ENCODE measurements at places on chromosomes 3 and 15.

GRCh38 chr3:130811557-130811956 lies 64.9 kb upstream of the PIK3R4 start:
- no peak for DNase-seq

- no peak for DNase-seq
Measured at GRCh38 chr15:95362306-95362705, 968.2 kb upstream of the NR2F2 start.

DNA sequence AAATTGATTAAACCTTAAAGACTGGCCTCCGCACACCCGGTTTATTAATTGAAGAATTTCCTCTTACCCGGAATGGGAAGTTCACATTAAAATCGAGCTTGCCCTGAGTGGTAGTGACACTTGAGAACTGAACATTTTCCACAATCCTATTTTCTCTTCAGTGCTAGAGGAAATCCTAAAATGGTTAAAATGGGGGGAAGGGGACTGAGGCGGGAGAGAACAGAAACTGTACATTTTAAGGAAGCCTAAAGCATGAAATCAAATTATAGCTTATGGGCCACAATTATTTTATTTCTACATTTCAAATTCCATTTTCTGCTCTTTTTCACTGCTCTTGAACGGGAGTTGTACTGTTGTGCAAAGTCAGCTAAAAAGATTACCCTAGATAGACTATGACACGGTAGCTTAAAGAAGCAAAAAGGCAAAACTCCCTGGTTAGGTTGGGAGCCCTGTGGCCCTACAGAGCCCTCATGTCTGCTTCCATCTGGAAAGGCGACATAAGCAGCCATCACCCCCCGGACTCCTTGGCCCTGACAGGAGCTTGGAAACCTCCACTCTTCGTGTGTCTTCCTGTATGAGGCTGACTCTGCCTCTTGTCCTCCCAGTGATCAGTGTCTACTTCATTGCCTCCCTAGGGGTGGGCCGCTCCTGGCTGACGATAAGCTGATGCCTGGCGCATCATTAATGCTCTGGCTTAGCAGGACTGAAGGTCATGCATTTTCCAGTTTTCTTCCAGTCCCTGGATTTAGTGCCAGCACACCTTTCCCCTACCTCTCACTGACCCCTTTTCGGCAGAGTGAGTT lies 79.3 kb downstream of the EEFSEC start:
- DNase-seq = no peak

DNA sequence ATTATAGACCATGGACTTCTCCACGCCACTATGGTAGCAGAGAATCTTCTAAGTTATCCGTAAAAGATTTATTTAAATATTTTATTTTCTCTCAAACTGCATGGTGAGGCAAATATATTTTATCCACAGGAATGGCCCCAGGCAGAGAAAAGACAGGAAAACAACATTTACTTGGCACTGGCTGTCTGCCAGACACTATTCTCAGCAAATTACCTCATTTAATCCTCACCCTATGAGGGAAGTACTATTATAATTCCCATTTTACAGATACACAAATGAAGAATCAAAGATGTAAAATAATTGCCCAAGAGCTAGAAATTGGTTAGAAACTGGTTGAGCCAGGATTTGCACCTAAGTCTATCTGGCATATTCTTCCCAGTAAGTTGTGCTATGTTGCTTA lies 361.4 kb upstream of the IL12A start:
- DNase-seq = no peak

- DNase-seq = no peak
Measured at GRCh38 chr3:154119951-154120350, 1.2 kb upstream of the ARHGEF26 start.

GRCh38 chr3:122510878-122511535 lies 3.7 kb downstream of the KPNA1 start:
- DNase-seq = no peak

DNA sequence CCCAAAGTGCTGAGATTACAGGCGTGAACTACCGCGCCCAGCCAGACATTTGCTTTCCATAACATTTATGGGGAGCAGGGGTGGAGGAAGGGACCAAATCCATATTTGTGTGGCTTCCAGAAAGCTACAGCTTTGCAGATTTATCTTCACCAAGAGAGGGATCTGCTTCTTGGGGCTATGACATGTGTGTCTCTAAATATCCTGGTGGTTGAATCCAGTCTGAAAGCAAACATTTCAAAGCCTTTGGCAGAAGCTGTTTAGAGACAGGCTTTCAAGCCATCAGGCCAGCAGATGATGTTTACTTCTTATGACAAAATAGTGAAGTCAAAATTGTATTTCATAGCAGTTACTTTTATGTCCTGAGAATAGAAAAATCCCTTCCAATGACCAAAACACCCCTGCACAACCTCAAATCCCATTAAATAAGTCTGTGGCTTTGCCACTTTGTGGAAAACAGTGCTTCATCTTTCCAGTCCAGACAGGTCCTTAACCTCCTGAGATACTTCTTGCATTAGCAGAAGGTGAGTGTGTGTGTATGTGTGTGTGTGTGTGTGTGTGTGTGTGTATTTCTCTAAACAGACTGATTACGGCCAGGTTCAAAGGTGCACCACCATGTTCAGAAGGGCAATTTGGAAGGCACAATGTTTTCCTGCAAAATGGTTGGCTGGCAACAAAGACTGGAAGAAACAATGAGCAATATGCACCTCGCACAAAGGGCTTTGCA lies 191.4 kb upstream of the LRIG1 start:
- DNase-seq = no peak

DNA sequence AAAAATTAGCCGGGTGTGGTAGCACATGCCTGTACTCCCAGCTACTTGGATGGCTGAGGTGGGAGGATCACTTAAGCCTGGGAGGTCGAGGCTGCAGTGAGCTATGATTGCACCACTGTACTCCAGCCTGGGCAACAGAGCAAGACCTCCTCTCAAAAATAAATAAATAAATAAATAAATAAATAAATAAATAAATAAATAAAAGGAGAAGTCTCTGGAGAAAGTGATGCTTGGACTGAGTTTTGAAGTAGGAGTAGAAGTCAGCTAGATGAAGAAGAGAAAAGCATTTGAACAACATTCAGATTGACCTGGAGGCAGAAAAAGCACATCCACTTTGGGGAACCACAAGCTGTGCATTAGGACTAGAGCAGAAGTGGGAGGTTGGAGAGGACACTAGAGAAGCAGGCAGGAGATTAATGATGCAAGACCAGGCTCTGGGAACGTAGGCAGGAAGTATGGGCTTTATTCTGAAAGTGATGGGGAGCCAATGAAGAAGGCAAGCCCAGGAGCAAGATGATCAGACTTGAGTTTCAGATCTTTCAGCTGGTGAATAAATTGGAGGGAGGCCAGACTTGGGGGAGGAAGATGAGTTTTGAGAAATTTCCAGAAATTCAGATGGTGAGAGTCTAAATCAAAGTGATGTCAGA lies 48.7 kb downstream of the KLHL6 start:
- no peak for DNase-seq

- DNase-seq = no peak
Measured at GRCh38 chr15:50234764-50235163, 30.8 kb downstream of the HDC start.

GRCh38 chr3:161339517-161340500 lies 31.5 kb downstream of the SPTSSB start:
- DNase-seq = no peak

DNA sequence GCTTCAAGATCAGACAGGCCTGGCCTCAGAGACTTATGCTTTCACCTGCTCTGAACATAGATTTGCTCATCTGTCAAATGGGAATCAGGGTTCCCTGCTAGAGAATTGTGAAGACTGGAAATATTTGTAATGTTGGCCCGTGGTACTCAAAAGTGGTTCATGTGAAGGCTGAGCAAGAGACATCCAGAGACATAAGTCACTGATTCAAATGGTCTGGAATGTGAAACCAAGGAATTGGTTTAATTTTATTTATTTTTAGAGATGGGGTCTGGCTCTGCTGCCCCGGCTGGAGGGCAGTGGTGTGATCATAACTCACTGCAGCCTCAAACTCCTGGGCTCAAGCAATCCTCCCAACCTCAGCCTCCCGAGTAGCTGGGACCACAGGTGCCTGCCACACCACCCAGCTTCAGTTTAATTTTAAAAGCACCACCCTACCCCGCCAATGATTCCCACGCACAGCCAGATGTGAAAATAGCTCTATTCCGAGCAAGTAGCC lies 60.1 kb downstream of the DAPK2 start:
- DNase-seq = no peak

DNA sequence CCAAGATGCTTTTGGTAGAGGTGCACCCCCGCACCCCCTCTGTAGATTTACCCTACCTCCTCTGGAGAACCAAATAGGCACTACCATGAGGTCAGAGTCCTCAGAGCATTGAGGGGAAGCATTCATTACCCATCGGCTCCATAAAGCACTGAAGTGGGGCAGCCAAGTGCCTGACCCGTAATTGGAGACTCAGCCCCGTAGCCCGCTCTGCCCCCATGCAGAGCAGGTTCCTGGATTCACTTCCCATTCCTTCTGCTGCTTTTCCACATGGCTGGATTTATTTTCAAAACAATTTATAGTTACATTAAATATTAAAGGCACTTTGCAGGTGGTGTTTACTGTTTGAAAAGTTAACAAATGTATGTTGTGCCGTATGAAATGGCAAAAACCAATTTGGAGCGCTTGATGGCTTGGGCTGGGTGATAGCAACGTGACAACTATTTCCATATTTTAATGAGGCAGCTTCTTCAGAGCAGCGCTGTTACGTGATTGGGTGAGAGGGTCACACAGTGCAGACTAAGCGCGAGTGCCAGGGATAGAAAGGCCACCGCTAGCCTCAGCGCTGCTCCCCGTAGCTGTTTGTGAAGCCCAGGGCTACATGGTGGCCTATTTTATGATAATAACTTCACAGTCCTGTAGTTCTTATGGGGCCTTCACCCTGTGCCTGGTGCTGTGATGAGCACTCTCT lies 373.8 kb upstream of the PROK2 start:
- no peak for DNase-seq

- DNase-seq = no peak
Measured at GRCh38 chr3:50210510-50211367, 5.7 kb downstream of the SLC38A3 start.

- no peak for DNase-seq
Measured at GRCh38 chr15:19987389-19988048, 554.1 kb downstream of the GOLGA6L6 start.

DNA sequence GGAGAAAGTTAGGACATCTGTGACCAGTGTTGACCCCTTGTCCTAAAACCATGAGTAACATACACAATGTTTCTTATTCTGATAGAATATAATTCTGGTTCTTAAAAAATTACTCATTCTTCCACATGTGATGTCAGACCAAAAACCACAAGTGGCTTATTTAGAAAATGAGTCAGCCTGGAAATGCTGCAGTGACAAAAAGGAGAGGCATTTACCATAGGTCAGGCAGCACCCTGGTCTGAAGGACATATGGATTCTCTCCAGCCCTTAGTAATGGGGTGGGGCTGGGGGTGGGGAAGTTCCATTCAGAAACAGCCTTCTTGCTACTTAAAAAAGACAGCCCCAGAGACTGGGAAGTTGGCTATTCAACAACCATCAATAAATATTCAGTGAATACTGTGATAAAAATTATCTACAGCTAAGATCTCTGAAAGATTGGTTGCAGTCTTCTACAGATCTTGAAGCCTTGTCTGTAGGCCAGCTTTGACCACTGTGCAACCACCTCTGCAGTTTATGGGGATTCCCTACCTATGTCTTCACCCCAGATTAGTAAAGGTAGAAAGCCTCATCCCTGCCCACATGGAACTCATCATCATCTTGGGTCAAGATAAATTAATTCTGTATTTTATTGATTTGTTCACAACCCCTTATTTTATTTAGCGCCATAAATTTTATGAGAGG lies 34.9 kb upstream of the TIMP4 start:
- DNase-seq = no peak

- DNase-seq = no peak
Measured at GRCh38 chr15:72315706-72316370, 4.1 kb downstream of the CELF6 start.

Measured in stimulated activated CD8-positive, alpha-beta memory T cell treated with anti-CD3 and anti-CD28 coated beads, Interleukin-4, amount 100 ng/mL, for 1 hour (primary cell).